Ovary (tissue), 10 donors: ENCODE measurements at places on chromosomes 2 and 18.

GRCh38 chr2:205700331-205701132 lies 18.2 kb downstream of the NRP2 start:
- DNase-seq = peak; percentile 55

DNA sequence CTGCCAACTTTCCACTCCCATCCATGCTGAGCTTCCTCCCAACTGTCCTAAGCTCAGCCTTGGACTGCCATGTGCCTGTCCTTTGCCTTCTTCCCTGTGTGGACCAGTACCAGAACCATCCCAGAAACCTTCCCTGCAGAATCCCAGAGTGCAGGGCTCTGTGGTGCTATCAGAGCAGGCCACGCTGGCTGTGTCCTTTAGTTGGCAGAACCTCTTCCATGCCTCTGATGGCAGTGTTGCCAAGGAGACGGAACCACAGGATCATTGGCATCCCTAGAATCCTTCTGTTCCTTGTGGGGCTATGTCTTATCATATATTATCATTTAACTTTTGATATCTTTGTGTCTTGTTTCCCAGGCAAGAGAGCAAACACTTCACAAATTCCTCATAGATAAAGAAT lies 73.0 kb upstream of the NOSTRIN start:
- DNase-seq = no peak

- DNase-seq = no peak
Measured at GRCh38 chr2:232133078-232133477, 171.6 kb downstream of the DIS3L2 start.

GRCh38 chr18:34718610-34719009 lies 8.5 kb downstream of the DTNA start:
- DNase-seq = no peak

DNA sequence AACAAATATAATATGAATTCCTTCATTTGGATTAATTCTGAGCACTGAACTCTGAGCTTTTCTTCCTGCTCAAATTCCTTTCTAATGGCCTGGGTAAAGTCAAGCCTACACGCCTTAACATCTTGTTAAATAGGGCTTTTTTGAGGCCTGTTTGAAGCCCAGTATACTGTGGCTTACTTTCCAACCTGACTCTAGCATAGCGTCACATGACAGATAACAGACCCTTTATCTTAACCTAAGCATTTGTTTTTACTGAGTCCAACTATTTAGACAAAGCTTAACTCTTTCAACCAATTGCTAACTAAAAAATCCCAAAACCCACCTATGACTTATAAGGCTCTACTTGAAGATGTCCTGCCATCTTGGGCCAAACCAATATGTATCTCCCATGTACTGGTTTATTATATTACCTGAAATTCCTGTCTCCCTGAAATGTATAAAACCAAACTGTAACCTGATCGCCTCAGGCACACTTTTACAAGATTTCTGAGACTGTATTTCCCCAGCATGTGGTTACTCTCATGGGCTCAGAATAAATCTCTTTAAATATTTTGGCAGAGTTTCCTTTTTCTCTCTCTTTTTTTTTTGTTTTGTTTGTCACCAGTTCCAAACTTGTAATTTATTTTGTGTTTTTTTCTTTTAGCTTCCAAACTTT lies 271.1 kb upstream of the VWC2L start:
- no peak for DNase-seq

- DNase-seq = no peak
Measured at GRCh38 chr18:12907258-12907925, 23.4 kb upstream of the PTPN2 start.
